ENCODE measurements at places on chromosomes 11 and 22. TPM values are rescaled to one million over a fixed set of nuclear protein-coding genes. Genes with fewer than 3 reads are reported as not detected.

PIH1D2 gene
- 1.4 TPM for total RNA-seq

GPHA2 gene
- not detected for total RNA-seq

LMO1 gene
- total RNA-seq: not detected

ASCC2 gene
- total RNA-seq: 33.5 TPM

DNA sequence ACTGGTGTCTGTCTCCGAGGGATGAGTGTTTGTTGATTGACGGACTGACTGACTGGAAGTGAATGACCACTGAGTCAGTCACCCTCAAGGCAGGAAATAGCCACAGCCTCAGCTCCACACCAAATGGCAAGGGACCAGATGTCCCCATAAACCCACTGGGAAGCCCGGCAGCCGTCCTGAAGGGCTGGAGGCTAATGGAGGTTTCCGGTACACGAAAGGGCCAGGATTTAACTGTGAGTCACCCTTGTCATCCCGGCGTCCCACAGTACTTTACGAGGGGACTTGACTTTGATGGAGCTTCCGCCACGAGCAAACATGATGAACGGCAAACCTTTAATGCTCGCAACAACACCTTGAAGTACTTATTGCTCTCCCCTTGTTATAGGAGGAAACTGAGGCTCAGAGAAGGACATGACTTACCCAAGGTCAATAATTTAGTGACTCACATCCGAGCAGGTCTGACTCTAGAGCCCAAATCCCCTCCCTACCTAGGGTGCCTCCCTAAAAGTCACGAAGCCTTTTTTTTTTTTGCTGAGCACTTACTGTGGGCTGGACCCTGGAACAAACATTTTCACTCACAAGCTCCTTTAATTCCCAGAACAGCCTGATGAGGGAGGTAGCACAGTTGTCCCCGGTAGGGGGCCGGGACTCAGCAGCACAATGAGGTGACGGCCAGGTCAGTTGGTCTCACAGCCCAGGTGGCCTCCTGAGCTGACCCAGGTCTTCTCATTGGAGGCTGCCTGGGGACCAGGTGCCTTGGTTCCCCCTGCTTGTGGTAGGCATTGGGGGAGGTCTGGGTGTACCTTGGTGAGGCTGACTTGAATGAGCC, 25.2 kb upstream of the GCAT start:
- DNase-seq: peak; percentile 52

DNA sequence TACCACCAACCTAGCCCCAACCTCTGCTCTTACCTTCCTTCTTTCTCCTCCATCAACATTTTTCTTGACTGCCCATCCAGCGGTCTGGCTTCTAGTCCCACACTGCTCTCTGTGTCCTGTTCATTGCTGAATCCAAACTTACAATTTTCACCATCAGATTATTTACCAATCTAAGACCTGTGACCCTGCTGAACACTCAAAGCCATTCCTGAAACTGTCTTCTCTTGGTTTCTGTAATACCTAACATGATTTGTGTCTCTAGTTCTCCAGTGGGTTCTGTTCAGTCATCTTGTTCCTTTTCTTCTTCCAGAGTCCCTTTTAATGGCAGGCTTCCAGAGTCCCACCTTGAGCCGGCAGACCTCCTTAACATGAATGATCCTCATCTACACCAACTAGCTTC, 24.1 kb downstream of the RRAS2 start:
- no peak for DNase-seq

GRCh38 chr11:62556108-62556874, 9.7 kb upstream of the AHNAK start:
- peak; percentile 95 for DNase-seq

GRCh38 chr22:41848468-41848867, 15.6 kb downstream of the SREBF2 start:
- DNase-seq: no peak

GRCh38 chr11:45414088-45414487, 127.9 kb upstream of the SYT13 start:
- no peak for DNase-seq

GRCh38 chr11:134951305-134951700, 539.3 kb upstream of the B3GAT1 start:
- DNase-seq: peak; percentile 49
